NCI-H82 (cell line): ENCODE measurements at places on chromosomes 7 and 10.

- no peak for DNase-seq
These were observed 48.3 kb downstream of the ABCB1 start for GRCh38 chr7:87552351-87552900.

- DNase-seq = no peak
These were observed 53.8 kb upstream of the LRRC4 start for GRCh38 chr7:128084896-128085608.

DNA sequence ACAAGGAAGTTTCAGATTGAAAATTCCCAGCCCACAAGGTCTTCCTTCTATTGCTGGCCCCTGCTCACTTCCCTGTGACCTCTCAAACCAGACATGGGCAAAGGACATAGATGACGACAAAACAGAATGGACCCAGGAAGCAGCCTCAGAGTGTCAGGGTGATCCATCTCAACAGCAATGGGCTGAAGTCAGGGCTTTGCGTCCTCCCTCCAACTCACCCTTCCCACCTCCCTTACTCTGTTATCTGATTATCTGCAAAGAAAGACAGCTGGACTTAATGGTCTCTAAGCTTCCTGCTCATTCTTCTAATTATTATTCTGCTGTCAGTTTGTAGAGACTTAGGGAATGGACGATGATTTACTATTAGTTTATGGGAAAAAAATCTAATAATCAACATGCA lies 115.9 kb downstream of the PIP4K2A start:
- DNase-seq = peak; percentile 86

GRCh38 chr10:6501931-6502330 lies 78.1 kb downstream of the PRKCQ start:
- no peak for DNase-seq

DNA sequence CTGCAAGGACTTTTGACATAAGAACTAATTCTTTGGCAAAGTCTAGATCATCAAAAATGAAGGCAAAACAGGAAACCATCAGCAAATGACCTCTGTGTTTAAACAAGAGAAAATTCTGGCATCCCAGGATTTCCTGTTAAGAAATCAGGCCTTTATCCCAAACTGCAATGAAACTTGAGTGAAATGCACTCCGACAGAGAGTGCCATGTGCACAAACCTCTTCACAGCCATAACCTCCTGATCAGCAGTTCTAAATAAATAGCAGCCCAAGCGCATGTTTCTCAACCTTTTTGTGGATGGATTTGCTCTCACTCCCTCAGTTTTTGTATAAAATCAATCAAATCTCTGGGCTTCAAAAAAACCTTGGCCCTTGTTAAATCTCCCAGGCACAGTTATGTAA lies 107.7 kb upstream of the EEPD1 start:
- no peak for DNase-seq

DNA sequence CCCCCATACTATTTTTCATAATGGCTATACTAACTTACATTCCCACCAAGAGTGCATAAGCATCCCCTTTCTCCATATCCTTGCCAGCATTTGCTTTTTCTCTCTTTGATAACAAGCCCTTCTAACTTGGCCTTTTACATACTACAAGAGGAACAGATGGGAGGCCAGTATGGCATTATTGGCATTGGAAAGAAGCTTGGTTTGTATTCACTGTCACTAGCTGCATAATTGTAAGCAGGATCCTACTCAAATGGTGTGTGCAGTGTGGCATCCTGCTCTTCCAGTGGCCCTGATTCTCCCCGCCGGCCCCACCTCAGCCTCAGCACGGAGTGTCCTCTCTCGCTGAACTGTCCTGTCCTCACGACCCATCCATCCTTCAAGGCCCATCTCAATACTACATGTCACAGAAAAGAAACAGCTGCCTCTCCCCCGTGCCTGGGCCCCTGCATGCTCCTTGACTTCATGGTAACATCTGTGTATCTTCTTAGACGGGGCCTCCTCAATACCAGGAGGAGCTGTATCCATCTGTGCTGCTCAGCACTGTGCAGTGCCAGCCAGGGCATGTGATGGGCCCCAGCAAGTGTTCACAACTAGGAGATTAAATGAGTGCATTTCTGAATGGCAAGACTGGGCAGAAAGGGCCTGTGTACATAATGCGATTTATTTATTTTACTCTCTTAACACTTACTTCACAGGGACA lies 205.2 kb downstream of the COBL start:
- peak; percentile 7 for DNase-seq

GRCh38 chr10:82208726-82209125 lies 333.7 kb downstream of the NRG3 start:
- peak; percentile 82 for DNase-seq

- peak; percentile 71 for DNase-seq
These were observed 82.7 kb downstream of the FAM204A start for GRCh38 chr10:118259288-118259906.

GRCh38 chr10:68501691-68502090 lies 25.6 kb downstream of the SLC25A16 start:
- no peak for DNase-seq

DNA sequence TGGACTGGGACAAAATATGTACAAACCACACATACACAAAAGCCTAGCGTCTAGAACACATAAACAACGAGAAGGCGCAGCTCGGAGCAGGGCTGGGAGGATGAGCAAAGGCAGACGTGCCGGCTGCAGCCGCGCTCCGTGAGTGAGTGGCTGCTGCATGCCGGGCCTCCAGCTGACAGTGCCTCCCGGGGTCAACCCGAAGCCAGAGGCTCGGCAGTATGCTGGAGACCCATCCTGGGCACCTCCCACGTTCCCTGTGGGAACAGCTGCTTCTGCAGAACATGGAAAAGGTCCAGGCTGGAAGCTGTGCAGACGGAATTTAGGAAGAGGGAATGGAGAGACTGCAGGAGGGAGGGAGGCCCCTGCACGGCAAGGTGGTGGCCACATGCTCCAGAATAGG lies 3.6 kb upstream of the GPR146 start:
- DNase-seq = peak; percentile 68

DNA sequence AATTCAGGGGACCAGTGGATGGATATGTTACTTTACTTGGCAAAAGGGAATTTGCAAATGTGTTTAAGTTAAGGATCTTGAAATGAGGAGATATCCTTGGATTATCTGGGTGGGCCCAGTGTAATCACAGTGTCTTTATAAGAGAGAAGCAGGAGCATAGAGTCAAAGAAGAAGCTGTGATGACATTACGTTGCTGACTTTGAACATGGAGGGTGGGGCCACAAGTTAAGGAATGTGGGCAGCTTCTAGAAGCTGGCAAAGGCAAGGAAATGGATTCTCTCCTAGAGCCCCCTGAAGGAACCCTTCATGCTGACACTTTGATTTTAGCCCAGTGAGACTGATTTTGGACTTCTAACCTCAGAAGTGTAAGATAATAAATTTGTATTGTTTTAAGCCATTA lies 21.8 kb upstream of the SLC26A3 start:
- DNase-seq = no peak

DNA sequence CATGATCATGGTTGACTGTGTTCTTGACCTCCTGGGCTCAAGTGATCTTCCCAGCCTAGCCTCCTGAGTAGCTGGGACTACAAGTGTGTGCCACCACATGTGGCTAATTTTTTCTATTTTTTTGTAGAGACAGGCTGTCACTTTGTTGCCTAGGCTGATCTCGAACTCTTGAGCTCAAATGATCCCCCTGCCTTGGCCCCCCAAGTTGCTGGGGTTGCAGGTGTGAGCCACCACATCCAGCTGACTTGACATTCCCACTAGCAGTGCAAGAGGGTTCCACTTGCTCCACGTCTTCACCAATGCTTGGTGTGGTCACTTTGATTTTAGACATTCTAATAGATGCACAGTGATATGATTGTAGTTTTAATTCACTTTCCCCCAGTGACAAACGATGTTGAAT lies 25.1 kb downstream of the CYP26A1 start:
- no peak for DNase-seq

- no peak for DNase-seq
These were observed 163.6 kb downstream of the GALNT11 start for GRCh38 chr7:152189061-152189460.

DNA sequence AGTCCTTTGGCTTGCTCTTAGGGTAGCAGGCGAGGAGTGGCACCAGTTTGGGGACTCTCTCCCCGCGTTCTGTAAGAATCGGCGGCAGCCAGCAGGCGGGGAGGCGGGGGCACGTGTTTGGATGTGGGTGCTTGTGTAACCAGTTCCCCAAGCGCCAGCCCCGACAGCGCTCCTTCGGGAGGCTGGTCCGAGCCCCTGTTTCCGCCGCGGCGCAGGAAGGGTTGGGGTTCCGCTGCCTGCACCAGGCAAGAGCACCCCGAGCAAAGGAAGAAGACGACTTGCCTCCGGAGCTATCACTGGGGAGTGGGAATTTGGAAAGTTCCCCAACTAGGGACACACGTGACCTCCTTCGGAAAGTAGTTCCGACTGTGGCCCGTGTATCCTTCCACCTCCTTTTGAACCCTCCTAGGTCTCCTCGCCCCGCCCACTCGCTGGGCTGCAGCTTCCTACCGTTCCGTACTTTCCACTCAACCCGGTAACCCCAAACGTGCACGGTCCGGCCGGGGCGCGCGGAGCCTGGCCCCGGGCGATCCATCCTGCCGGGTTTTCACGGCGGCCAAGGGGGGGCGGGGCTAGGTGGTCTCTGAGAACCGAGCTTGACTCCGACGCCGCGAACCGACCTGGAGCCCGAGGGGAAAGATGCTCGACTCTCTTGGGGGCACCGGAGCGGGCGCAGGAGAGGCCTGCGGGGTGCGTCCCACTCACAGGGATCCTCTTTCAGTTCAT lies 1.2 kb downstream of the KLLN start:
- DNase-seq = peak; percentile 74

GRCh38 chr7:6320791-6321190 lies 48.4 kb upstream of the CYTH3 start:
- no peak for DNase-seq

DNA sequence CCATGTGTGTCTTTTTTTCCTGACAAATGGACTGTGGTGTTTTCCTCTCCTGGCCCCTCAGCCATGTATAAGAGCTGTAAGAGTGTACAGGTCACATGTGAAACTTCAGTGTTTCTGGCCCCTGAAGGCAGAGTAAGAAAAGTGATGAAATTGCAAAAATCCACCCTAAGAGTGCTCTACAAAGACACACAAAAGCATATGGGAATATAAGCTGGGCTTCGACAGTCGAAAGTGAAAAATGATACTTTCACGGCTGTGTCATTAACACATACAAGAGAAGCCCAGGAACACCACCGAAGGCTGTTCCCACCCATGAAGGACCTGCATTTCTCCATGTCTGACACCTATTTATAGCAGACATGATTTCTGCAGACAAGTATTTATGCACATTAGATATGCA lies 192.2 kb downstream of the PARD3 start:
- DNase-seq = no peak

DNA sequence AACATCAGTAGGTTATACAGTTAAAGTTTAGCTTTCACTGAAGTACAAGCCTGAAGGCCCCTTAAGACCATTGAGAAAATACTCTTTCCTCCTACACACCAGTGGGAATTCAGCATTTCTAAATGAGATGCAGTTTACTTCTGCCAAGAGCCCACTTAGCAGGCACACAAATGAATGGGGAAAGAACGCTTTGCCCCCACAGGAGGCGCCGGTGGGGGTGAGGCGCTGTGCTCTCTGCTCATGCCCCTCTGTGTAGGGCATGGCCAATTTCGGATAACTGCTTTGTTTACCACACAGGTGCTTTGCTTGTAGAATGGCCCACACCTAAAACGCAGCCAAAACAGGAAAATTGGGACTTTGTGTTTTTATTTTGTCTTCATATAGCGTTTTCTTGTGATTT lies 15.9 kb upstream of the LAT2 start:
- no peak for DNase-seq

DNA sequence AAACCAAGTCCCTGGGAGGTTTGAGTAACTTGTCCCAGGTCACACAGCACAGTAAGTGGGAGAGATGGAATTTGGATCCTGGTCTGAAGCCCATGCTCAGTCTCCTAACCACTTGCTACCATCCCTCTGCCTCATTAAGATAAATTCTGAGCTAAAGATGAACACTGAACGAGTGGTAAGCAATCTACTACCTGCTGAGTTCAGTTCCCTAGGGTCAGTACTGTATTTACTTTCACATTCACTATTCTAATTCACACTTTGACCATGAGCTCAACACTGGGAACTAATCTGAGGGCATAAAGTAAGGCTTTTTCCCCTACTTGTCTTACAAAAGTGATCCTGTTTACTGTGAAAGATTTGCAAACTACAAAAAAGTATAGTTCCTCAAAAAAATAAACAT lies 2.4 kb downstream of the UROS start:
- no peak for DNase-seq

DNA sequence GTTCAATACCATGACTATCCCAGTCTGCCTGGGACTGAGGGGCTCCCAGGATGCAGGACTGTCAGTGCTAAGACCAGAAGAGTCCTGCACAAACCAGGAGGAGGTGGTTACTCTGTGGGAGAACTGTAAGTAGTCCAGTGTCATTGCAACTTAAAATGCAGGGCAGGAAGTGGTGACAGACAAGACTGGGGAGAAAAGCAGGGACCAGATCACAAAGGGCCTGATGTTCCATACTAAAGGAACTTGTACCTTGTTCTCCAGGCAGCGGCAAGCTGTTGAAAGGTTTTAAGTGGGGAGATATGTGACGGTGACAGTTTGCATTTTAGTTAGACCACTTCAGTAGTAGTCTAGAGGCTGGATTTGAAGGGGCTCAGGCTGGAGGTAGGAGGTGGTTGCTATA lies 65.8 kb upstream of the GLCCI1 start:
- no peak for DNase-seq

DNA sequence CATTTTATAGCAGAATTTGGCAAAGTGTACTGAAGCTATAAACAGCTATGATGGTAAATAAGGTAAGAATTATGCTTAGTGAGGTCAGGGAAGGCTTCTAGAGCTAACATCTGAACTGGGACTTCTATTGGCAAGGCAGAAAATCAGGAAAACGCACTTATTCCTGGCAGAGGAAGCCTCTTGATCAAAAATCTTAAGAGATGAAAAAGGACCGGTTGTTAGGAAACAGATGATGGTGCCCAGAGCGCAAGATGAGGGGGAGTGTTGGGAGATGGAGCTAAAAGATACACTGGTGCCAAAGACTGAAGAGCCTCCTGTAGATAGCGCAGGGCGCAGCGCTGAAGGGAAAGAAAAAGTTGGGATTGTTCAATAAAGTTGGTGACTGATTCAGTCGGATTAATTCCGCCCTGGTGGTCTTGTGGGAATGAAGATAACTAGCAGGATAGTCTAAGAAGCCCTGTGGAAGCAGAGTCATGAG lies 550 bp upstream of the CALU start:
- no peak for DNase-seq

GRCh38 chr7:96648784-96649183 lies 60.9 kb downstream of the SEM1 start:
- no peak for DNase-seq

GRCh38 chr7:65966146-65966545 lies 15.9 kb downstream of the GUSB start:
- DNase-seq = no peak

GRCh38 chr7:42494199-42494710 lies 257.2 kb upstream of the GLI3 start:
- no peak for DNase-seq

DNA sequence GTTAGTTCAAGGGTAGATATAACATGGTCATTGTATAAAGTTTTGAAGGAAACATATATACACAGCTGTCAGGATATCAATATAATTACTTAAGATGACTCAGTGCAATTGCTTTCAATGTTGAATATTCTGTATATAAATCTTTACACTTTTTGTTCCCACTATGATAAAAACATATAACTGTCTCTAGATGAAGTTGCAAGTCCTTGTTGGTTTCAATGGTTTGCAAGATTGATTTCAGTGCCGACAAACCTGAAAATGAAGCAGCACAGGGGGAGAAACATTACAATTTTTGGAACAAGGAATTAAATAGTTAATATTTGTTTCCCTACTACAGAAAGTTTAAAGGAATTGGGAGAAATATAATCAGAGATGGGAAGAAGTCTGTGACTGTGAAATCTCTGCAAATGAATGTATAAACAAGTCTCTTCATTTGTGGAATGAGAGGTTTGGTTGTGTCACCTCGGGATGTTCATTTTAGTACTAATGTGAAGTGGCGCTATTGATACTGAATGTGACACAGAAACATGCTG lies 54.1 kb downstream of the OR13A1 start:
- no peak for DNase-seq
